Endothelial cell (in vitro differentiated cells): ENCODE measurements at places on chromosomes 11 and 22.

- DNase-seq, result no peak
These were observed 3.9 kb upstream of the E2F8 start for GRCh38 chr11:19244621-19245020.

DNA sequence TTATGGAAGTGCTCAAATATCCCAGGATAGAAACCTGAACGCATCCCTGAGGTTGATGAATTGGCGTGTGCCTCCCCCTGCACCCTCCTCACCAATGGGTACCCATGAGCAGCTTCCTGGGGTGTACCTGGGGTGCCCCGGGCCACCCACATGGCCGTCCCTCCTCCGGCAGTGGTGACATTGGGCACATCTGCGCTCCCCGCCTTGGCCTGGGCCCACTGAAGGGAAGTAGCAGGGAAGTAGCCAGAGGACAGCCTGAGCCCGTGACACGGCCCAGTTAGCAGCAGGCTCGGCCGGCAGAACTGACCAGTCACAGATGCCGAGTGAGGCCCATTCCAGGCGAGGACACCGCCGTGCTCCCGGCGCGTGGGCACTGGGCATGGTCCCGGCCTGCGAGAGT is 16.7 kb downstream of the MRPL23 start:
- no peak for DNase-seq

DNA sequence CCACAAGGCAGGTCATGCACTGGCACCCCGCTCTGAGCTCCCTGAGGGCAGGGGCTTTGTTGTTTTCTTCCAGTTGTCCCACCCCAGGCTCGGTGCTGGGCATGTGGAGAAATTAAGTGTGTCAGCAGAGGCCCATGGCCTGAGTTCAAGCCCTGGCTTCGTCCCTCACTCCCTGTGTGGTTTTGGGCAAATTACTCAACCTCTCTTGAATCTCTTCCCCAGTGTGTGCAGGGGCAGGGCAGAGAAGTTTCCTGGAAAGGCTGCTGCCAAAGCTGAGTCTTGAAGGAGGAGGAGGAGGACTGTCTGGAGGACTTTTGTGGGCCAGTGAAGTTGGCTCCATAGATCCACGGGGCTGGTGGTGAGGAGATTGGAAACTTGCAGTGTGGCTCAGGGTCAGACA is 138.1 kb upstream of the E2F8 start:
- DNase-seq, result no peak

DNA sequence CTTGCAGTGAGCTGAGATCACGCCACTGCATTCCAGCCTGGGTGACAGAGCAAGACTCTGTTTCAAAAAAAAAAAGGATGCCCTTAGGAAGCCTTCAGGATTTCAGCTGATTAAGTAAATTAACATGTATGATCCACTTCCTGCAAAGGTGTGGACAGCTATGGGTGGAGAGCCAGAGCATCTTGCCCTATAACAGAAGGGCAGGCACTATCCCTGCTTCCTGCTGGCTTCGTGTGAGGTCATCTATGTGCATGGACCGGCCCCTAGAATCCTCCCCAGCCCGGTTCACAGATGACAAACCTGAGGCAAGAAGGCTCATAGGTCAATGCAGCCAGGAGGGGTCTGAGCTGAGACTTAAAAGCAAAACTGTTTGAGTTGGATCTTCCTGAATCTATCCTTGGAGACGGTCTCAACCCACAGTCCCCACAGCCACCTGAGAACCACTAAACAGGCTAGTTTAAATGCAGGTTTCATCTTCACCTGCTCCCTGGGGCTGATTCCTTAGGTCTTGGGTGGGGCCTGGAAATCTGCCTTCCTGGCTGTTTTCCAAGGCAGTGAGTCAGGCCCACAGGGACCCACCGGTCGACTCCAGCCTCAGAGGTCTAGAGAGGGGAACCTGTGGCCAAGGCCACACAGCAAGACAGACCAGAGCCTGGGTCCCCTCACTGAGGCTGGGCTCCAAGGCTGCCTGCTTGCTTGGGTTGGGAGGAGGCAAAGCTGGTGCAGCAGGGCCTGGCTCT is 55.2 kb upstream of the MPEG1 start:
- no peak for DNase-seq

GRCh38 chr11:17572359-17572690 is 25.3 kb downstream of the OTOG start:
- DNase-seq, result no peak

GRCh38 chr11:111976767-111977145 is 39.6 kb downstream of the DIXDC1 start:
- no peak for DNase-seq

- DNase-seq, result no peak
These were observed 48.4 kb upstream of the C11orf58 start for GRCh38 chr11:16690086-16690485.

GRCh38 chr11:9606809-9607510 is 33.5 kb downstream of the WEE1 start:
- no peak for DNase-seq

DNA sequence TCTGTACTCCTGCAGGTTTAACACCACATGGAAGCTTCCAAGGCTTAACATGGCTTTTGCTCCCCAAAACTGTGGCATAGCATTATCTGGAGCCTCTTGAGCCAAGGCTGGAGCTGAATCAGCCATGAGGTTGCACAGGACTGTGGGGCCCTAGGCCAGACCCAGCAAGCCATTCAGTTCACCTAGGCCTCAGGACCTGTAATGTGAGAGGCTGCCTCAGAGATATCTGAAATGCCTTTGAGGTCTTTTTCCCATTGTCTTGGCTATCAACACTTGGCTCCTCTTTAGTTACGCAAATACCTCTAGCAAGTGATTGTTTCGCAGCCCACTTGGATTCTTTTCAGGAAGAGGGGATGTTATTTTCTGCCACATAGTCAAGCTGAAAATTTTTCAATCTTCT is 72.0 kb downstream of the VPREB1 start:
- DNase-seq, result no peak

- DNase-seq, result no peak
These were observed 615 bp upstream of the NFAM1 start for GRCh38 chr22:42432818-42433217.

GRCh38 chr22:35154937-35155387 is 89.0 kb downstream of the ISX start:
- DNase-seq, result peak; percentile 78

GRCh38 chr11:117840881-117841550 is 16.5 kb upstream of the FXYD2 start:
- no peak for DNase-seq

DNA sequence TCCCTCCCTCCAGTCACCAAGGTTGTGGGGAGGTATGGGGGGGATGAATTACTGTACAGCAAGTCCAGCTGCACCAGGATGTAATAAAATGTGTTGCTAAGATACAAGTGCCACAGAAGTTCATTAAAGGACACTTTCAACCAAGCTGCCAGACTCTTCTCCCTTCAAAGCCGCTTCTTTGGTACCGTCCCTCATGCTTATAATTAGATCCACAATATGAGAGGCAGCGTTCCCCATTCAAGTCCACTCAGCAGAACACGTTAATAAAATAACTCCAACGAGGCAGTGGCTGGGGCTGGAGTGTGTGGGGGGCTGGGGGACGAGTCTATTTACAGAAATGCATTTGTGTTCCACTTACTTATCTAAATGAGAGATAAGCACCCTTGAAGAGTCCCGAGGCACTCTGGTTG is 14.7 kb downstream of the PHF21B start:
- no peak for DNase-seq

DNA sequence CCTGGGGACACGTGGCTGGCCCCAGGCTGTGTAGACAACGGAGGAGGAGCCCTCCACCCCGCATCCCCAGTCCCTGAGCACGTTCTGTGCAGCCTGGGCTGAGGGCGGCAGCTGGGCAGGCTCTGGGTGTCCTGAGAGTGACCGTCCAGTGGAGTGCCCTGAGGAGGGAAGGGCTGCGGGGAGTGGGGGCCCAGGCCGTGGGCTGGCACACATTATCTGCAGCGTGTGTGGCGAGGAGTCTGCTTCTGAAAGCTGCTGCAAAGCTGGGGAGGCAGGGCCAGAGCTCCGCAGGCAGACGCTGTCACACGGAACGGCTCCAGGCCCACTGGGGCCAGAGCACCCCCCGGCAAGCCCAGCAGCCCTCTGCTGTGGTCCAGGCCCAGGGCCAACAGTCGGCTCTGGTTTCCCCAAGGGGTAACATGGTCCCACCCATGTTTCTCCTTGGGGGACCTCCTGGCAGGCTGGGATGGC is 835 bp upstream of the ANO9 start:
- DNase-seq, result no peak

GRCh38 chr22:35914665-35915476 is 113.8 kb downstream of the RBFOX2 start:
- peak; percentile 55 for DNase-seq

- DNase-seq, result no peak
These were observed 55.0 kb downstream of the AP2A2 start for GRCh38 chr11:980438-981357.

- no peak for DNase-seq
These were observed 32.5 kb upstream of the PANX2 start for GRCh38 chr22:50138041-50138440.

- DNase-seq, result no peak
These were observed 63.7 kb downstream of the KCNC1 start for GRCh38 chr11:17798253-17798652.

- DNase-seq, result no peak
These were observed 58.3 kb downstream of the CYTH4 start for GRCh38 chr22:37340331-37341262.

GRCh38 chr11:91840640-91841240 is 383.9 kb upstream of the FAT3 start:
- no peak for DNase-seq

GRCh38 chr11:18005376-18006129 is 7.3 kb downstream of the SERGEF start:
- DNase-seq, result no peak

DNA sequence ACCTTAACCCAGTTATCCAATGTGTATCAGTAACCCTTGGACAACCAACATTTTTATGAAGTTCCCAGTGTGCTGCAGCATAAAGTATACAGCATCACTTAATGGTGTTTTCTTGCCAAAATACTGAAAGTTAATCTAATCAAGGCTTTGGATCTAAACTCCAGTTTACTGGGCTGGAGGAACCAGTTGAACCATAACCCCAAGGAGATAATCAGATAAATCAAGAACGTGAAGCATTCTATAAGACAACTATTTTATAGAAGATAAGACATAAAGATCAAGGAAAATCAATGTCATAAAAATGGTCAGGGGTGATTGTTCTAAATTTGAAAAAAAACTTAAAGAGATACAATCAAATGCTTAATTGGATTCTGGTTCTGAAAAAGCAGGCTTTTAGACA is 2.3 kb upstream of the OSBP start:
- no peak for DNase-seq

DNA sequence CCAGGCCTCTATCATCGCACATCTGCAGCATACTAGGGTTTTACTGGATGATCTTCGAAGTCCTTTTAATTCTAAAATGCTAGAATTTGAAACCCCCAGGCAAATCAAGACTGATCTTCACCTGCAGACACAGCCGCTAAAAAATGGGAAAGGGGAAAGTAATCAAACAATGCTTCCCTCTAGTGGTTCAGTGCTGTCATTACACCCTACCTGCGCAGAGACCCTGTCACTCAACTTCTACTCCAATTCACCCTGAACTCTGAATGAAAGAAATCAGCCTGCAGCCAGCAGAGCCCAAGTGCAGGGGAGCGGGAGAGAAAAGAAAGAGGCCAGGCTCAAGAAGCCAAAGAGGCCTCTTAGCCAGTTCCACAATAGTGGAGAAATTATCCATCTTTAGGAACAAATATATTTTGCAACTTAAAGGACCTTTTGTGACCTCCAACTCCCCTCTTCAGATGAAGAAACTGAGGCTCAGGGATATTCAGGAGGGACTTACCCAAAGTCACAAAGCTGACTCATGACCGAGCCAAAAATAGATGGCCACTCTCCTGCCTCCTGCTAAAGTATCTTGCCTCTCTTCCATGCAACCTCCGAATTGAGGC is 33.0 kb downstream of the SERGEF start:
- peak; percentile 42 for DNase-seq

DNA sequence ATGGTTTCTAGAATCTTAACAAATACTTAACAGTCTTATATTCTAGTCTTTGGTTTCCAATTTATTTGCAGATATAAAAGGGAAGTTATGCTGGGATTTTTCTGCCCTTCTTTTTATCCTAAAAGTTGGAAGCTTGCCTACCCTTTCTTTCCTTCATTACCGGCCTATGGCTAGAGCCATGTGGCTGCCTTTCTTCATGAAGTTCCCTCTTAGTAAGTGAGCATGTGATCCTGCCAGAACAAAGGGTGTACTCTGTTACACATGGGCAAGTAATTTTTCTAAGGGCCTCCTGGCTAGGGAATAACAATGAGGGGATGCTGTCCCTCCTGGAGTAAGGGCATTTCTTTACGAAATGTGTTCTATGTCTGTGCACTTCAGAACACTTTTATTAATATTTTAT is 252.1 kb upstream of the PITPNB start:
- DNase-seq, result no peak

- no peak for DNase-seq
These were observed 38.1 kb upstream of the ST14 start for GRCh38 chr11:130121445-130121978.

GRCh38 chr11:3086114-3086513 is 28.9 kb upstream of the CARS1 start:
- DNase-seq, result no peak

- no peak for DNase-seq
These were observed 121.7 kb upstream of the ZBED5 start for GRCh38 chr11:10979529-10979928.

GRCh38 chr22:43479301-43479950 is 67.6 kb downstream of the MPPED1 start:
- no peak for DNase-seq

- DNase-seq, result no peak
These were observed 24.4 kb downstream of the ADAMTS8 start for GRCh38 chr11:130403967-130404366.

- no peak for DNase-seq
These were observed 10.5 kb downstream of the ART5 start for GRCh38 chr11:3631331-3631730.

- DNase-seq, result no peak
These were observed 8.4 kb upstream of the NLRX1 start for GRCh38 chr11:119160151-119160550.

GRCh38 chr22:47452184-47452583 is 689.7 kb downstream of the TBC1D22A start:
- no peak for DNase-seq

DNA sequence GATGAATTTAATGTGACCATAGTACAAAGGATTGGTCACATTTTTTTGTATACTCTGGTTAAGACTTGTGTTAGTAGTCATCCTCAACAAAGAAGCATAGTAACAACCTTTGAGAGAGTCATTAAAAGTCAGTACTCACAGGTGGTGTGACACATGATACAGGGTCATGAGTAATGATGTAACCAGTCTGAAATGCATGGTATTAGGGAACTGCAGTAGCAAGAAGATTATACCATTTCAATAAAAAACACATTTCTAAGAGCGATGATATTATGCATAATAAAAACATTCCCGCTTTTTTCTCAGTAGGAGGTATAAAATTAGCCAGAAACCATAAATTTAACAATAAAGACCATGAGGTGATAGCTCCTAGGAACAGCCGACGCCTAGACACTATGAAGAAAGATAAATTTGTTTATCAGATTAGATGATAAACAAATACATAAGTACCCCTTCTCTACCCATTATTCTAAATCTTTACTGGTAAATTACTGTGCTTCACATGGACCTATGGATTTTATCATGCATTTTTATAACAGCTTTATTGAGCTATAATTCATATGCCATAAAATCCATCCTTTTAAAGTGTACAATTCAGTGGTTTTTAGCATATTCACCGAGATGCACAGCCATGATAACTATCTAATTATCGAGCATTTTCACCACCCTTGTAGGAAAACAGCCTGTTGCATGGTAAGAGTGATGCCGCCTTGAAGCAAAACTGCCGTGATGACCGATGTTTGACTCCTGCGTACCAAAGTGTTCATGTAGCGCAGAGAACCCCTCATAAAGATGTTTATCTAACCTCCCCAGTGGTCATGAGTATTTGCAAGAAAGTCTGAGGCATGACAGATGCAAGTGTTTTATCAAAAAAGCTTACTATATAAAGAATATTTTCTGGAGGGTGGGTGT is 41.8 kb downstream of the TMPRSS5 start:
- no peak for DNase-seq
